Activated T-cell treated with anti-CD3 and anti-CD28 coated beads, Interleukin-2, amount 50 U/mL, for 72 hours (primary cell): ENCODE measurements at places on chromosomes 5 and 9. TPM values are rescaled to one million over a fixed set of nuclear protein-coding genes. Genes with fewer than 3 reads are reported as not detected.

GRCh38 chr5:7533941-7534340 is 138.0 kb downstream of the ADCY2 start:
- no peak overlapping the region for H3K4me3 ChIP-seq
- H3K36me3 ChIP-seq, result no peaks in the 10 kb centered on the region
- no peak for DNase-seq
- H3K27ac ChIP-seq, result no peak overlapping the region

GRCh38 chr5:158922263-158922592 is 177.5 kb downstream of the EBF1 start:
- H3K36me3 ChIP-seq, result no peaks in the 10 kb centered on the region
- H3K27me3 ChIP-seq, result peaks cover 13% of the 10 kb centered on the region
- DNase-seq, result no peak
- H3K4me1 ChIP-seq, result no peaks in the 10 kb centered on the region
- no peak overlapping the region for H3K27ac ChIP-seq

DNA sequence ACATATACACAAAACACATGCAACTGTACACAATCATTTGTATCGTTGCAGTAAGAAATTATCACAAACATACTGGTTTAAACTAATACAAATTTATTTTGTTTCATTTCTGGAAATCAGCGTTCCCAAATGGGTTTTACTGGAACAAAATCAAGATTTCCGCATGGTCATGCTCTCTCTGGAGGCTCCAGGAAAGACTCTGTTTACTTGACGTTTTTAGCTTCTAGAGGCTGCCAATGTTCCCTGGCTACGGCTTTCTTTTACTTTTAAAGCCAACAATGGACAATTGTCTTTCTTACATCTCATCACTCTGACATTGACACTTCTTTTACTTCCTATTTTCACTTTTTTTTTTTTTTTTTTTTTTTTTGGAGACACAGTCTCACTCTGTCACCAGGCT is 793.1 kb downstream of the CDH9 start:
- H3K36me3 ChIP-seq, result no peaks in the 10 kb centered on the region
- H3K27ac ChIP-seq, result no peak overlapping the region
- no peaks in the 10 kb centered on the region for H3K27me3 ChIP-seq
- DNase-seq, result no peak
- H3K4me3 ChIP-seq, result no peak overlapping the region

GRCh38 chr9:111803924-111804323 is 9.2 kb upstream of the SHOC1 start:
- no peaks in the 10 kb centered on the region for H3K36me3 ChIP-seq
- no peaks in the 10 kb centered on the region for H3K27me3 ChIP-seq
- peaks cover 30% of the 10 kb centered on the region for H3K4me1 ChIP-seq
- DNase-seq, result peak; percentile 10

DNA sequence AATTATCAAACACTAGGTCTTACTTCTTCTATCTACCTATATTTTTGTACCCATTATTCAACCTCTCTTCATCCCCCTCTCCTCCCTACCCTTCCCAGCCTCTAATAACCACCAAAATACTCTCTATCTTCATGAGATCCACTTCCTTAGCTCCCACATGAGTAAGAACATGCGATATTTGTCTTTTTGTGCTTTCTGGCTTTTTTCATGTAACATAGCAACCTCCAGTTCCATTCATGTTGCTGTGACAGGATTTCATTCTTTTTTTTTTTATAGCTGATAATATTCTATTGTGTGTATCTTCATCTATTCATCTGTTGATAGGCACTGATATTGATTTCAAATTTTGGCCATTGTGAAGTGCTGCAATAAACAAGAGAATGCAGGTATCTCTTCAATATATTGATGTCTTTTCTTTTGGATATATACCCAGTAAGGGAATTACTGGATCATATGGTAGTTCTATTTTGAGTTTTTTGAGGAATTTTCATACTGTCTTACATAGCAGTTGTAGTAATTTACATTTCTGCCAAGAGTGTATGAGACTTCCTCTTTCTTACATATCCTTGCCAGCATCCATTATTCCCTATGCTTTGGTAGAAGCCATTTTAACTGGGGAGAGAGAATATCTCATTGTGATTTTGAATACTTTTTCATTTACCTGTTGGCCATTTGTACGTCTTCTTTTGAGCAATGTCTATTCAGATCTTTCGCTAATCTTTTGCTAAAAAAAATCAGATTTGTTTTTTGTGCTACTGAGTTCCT is 156.8 kb downstream of the DCP2 start:
- H3K4me1 ChIP-seq, result no peaks in the 10 kb centered on the region
- H3K27ac ChIP-seq, result no peak overlapping the region
- DNase-seq, result no peak
- H3K4me3 ChIP-seq, result no peak overlapping the region
- no peaks in the 10 kb centered on the region for H3K27me3 ChIP-seq

GRCh38 chr9:27847818-27848217 is 274.5 kb upstream of the C9orf72 start:
- no peak overlapping the region for H3K4me3 ChIP-seq
- no peaks in the 10 kb centered on the region for H3K4me1 ChIP-seq
- DNase-seq, result no peak
- no peaks in the 10 kb centered on the region for H3K36me3 ChIP-seq

GRCh38 chr5:159908591-159908940 is 7.7 kb upstream of the ADRA1B start:
- no peak for DNase-seq
- H3K36me3 ChIP-seq, result no peaks in the 10 kb centered on the region
- H3K27ac ChIP-seq, result no peak overlapping the region
- H3K4me3 ChIP-seq, result no peak overlapping the region

GRCh38 chr5:139668064-139668880 is 20.1 kb downstream of the CXXC5 start:
- no peak overlapping the region for H3K27ac ChIP-seq
- DNase-seq, result peak; percentile 45
- H3K4me1 ChIP-seq, result peaks cover 33% of the 10 kb centered on the region
- H3K4me3 ChIP-seq, result peak overlapping the region; percentile 77

DNA sequence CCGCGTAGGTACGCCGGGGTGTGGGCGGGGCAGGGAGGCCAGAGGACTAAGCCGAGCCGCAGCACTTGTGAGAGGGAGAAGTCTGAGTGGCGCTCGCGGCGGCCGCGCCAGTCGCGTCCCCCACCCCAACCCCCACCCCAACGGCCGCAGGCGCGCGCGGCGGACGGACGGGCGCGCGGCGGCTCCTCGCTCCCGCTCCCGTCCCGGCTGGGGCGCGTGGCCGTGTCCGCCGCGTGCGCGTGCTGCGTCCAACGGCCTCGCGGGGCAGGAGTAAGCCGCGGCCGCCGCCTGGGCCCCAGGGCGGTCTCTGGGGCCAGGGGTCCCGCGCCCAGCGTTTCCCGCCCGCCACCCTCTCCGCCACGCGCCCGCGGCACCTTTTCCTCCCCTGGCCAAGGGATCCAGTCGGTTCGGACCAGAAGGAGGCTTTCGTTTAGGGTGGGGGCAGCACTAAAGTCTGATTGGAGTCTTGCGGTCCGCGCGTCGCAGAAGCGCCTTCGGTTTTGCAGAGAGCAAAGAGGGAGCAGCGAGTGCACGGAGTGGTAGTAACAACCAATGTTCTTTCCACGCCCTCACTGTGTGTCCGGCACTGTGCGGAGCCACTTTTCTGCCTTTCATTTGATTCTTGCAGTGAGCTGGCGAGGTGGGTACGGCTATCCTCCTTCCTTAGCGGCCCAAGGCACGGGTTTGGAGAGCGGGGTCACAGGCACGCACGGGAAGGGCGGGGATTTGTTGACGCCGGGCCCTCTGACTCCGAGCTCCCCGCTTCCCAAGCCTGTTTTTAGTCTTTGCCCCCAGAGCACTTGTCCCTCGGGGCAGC is 483 bp downstream of the G3BP1 start:
- H3K4me1 ChIP-seq, result peaks cover 42% of the 10 kb centered on the region
- DNase-seq, result peak; percentile 53
- H3K36me3 ChIP-seq, result peaks cover 4% of the 10 kb centered on the region
- no peaks in the 10 kb centered on the region for H3K27me3 ChIP-seq
- peak overlapping the region; percentile 83 for H3K4me3 ChIP-seq

- H3K36me3 ChIP-seq, result peaks cover 5% of the 10 kb centered on the region
- no peaks in the 10 kb centered on the region for H3K27me3 ChIP-seq
- H3K4me3 ChIP-seq, result no peak overlapping the region
Observed at GRCh38 chr9:112396416-112396815, 16.5 kb downstream of the HSDL2 start.

DNA sequence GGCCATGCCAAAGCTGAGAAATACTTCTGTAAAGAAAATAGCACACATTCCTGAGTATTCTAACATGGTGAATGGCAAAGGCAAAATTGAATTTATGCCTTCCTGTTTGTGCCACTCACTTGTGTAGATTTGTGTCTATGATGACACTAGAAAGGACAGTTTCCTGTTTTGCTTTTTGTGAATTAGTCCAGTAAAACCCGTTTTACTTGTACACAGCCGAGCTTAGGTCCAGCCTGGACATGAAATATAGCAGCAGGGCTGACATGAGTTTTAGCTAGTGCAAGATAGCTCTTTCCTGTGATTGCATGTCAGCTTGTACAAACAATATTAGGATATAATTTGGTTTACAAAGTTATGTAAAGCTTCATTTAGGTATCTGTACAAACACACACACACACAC is 1891.7 kb upstream of the WWC1 start:
- no peak for DNase-seq
- H3K27ac ChIP-seq, result no peak overlapping the region
- peaks cover 5% of the 10 kb centered on the region for H3K4me1 ChIP-seq
- H3K27me3 ChIP-seq, result no peaks in the 10 kb centered on the region

DNA sequence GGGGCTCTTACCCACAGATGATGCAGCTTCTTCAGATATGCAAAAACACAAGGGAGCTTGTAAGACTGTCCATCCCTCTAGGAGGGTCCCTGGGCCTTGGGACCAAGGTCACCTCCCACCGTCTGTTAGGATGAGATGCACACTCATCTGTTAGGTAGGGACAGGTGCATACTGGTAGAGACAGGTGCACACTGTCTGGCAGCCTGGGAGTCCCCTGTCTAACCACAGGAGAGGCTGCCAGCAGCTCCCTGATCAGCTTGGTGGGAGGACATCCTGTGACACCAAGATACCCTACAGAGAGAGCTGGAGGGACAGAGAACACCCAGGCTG is 13.2 kb downstream of the TSPAN17 start:
- H3K4me3 ChIP-seq, result no peak overlapping the region
- H3K27me3 ChIP-seq, result peaks cover 16% of the 10 kb centered on the region
- no peak for DNase-seq

- peaks cover 3% of the 10 kb centered on the region for H3K36me3 ChIP-seq
- H3K27me3 ChIP-seq, result peaks cover 68% of the 10 kb centered on the region
- H3K4me3 ChIP-seq, result peak within 1 kb of the TSS; percentile 97
- H3K4me1 ChIP-seq, result peaks cover 41% of the 10 kb centered on the region
- no peak for DNase-seq
Observed at GRCh38 chr9:97853056-97853843, at the start of gene FOXE1. FOXE1 (plus strand) TSS chr9:97853226; CDS start chr9:97853915, 689 bp downstream.

DNA sequence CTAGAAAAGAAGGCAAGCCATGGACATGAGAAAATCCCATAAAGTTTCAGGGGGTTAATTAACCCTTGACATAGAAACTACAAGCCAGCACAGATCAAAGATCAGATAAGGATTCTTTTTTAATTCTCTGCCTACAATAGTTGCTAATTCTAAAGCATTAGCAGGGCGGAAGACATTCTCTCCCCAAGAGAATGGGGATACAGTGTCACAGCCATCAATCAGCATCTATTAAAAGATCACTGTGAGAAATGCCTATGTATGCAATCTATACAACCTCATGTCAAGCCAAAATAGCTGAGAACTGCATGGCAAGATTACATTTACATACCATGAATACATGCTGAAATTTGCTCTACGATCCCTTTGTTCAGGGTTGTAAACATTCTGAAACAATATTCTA is 14.3 kb downstream of the VLDLR start:
- H3K27ac ChIP-seq, result no peak overlapping the region
- peaks cover 18% of the 10 kb centered on the region for H3K36me3 ChIP-seq
- peaks cover 17% of the 10 kb centered on the region for H3K4me1 ChIP-seq
- DNase-seq, result no peak
- no peak overlapping the region for H3K4me3 ChIP-seq

- H3K36me3 ChIP-seq, result no peaks in the 10 kb centered on the region
- H3K4me3 ChIP-seq, result no peak overlapping the region
- H3K27me3 ChIP-seq, result peaks cover 44% of the 10 kb centered on the region
- no peaks in the 10 kb centered on the region for H3K4me1 ChIP-seq
- no peak for DNase-seq
Observed at GRCh38 chr9:91567642-91568274, 144.1 kb upstream of the NFIL3 start.

GRCh38 chr9:99015890-99016289 is 72.2 kb downstream of the COL15A1 start:
- no peak overlapping the region for H3K27ac ChIP-seq
- no peaks in the 10 kb centered on the region for H3K27me3 ChIP-seq
- no peak for DNase-seq
- H3K36me3 ChIP-seq, result peaks cover 13% of the 10 kb centered on the region

GRCh38 chr5:1479581-1480188 is 34.4 kb upstream of the SLC6A3 start:
- peaks cover 3% of the 10 kb centered on the region for H3K36me3 ChIP-seq
- no peaks in the 10 kb centered on the region for H3K27me3 ChIP-seq
- no peak overlapping the region for H3K27ac ChIP-seq
- H3K4me1 ChIP-seq, result peaks cover 8% of the 10 kb centered on the region
- H3K4me3 ChIP-seq, result no peak overlapping the region

DNA sequence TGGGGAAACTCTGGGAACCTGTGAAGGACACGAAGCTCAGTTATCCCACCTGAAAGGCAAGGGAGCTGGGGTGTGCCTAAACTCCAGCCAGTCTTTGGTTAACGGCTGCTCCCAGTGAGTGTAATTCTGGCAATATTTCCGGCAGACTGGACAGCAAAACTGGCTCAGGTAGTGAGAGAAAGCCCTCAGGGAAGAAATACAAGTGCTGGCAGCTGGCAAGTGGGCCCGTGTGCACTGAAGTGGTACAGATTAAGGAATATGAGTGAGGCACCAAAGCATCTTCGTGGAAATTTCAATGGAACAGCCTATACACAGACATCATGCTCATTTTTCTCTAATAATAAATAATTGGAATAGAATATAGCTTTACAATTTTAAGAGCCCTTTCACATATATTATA is 56.2 kb downstream of the ABHD17B start:
- H3K4me3 ChIP-seq, result no peak overlapping the region
- H3K27me3 ChIP-seq, result no peaks in the 10 kb centered on the region
- peaks cover 4% of the 10 kb centered on the region for H3K36me3 ChIP-seq
- DNase-seq, result no peak
- H3K4me1 ChIP-seq, result peaks cover 37% of the 10 kb centered on the region
- no peak overlapping the region for H3K27ac ChIP-seq

- peaks cover 6% of the 10 kb centered on the region for H3K36me3 ChIP-seq
- no peaks in the 10 kb centered on the region for H3K27me3 ChIP-seq
- peak overlapping the region; percentile 97 for H3K27ac ChIP-seq
- no peak for DNase-seq
- H3K4me1 ChIP-seq, result peaks cover 93% of the 10 kb centered on the region
Observed at GRCh38 chr5:40404613-40405012, 275.1 kb upstream of the PTGER4 start.

The IFNA21 gene
- total RNA-seq, result not detected

The PDE8B gene
- 0.36 TPM for total RNA-seq

The SEPTIN8 gene
- 26.4 TPM for total RNA-seq

The C7 gene
- not detected for total RNA-seq

The SMU1 gene
- total RNA-seq, result 27.6 TPM

The TRIO gene
- total RNA-seq, result 13.2 TPM

The STX17 gene
- total RNA-seq, result 32.1 TPM

The C1QTNF3 gene
- total RNA-seq, result 5.1 TPM

The HRCT1 gene
- not detected for total RNA-seq

The PCSK5 gene
- 4.7 TPM for total RNA-seq

The IL13 gene
- total RNA-seq, result 16.3 TPM
